ENCODE measurements at places on chromosomes 6 and 20.

DNA sequence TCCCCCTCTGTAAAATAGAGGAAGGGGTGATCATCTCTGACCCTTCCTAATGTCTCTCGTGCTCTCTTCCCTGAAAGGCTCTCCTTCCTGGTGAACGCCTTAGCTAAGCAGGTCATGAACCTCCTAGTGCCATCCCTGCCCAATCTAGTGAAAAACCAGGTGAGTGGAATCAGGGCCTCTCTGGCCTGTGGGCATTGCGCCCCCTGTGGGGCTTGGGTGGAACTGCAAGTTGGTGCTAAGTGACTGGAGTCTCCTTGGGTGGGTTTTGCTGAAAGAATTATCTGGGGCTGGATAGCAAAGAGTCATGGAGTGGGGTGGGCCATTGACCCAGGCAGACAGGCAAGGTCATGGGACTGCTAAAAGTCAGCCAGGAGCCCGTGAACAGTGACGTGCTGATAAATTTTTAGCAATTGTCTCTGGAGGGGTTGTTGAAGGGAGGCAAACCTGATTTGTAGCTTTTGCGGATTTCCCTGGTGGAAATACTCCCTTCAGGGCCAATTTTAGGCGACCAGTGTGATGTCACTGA, 8.9 kb downstream of the BPIFB1 start:
- DNase-seq = no peak

DNA sequence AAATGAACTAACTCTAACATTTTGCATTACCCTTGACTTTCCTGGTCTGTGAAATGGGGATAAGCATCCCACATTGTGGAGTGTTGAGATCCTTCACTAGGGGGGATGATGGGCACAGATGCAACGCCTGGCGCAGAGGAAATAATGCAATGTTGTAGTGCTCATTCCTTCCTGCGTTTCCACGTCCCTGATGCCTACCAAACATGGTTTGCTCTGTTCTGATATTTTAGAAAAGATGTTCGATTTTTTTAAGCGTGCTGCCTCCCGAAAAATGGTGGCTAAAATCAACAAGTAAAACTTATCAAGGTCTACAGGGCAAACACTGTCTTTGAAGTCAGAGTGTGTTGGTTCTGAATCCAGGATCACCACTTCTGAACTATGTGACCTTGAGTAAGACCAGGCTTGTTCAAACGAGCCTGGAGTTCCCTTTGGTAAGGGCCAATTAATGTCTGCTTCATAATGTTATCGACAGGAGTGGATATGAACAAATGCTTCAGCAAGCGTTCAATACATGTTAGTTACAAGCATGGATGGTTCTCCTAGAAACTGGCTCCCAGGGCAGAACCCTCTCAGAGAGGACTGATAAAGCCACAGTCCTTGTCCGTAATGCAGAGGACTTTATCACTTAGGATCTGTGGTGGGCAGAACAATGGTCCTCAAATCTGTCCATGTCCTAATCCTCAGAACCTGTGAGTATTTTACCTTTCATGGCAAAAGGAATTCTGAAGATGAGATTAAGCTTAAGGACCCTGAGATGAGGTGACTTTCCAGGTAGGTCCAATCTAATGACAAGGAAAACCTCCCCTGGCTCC, 44.7 kb downstream of the SLC22A23 start:
- no peak for DNase-seq

DNA sequence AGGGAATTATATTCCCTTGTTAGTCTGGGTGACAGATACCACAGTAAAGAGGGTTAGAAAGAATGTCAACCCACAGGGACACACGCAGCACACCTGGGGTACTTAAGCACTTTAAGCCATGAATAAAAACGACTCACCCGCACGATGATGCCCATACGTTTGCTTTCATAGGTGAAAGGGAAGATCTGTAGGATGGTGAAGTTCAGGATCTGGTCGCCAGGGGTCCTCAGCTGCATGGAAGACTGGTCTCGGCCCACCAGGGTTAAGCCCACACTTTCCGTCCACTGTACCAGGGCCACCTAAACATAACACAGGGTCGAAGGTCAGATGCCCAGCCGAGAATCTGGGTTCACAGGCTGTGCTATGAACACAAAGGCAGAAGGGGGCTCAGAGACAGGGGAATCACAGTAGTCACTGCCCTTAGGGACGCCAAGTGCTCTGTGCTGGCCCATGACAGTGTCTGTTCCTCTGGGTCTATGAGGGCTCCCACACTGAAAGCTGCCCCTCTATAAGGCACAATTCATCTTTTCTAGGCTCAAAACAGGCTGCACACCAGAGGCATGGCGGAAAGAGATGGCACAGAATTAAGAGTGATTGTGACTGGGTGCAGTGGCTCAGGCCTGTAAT, 96.8 kb upstream of the NFATC2 start:
- no peak for DNase-seq

GRCh38 chr6:2708456-2708855, 42.3 kb downstream of the MYLK4 start:
- DNase-seq = no peak

DNA sequence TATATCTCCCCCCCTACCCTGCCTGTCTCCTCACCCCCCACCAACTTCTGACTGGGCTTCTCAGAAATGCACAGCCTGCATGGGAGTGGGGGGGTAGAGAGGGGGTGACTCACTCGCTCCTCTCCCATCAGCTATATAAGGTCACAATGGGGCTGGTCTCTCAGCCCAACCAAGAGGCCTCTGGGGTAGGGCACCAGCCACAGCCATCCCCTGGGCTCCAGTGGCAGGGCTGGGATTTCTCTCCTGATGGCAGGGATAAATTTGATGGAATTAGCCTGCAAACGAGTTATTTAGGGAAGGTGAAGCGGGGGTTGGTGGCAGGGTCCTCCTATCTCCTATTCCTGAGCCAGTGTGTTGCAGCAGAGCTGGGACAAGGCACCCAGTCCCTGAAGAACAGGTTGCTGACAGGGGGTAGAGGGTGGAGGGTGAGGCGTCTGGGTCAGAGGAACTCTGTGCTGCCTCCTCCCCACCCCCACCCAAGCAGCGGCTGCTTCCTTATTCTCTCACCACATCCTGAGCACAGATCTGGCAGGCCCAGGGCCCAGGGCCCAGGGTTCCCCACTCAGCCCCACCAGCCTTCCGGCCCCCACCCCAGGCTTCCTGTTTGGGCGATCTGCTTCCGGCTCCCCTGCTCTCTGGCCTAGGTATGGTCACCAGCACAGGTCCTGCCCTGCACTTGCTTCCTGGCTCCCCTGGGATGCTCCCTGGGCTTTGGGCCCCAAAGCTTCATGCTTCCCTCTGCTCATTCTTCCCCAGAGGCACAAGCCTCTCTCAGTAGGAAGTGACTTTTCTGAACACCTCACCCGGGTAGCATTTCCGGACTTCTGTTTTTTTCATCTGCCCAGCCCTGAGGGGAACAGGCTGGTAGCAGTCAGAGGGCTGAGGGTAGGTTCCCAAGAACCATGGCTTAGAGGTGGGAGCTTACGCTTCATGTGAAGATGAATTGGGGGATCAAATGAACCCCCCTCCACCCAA, 4.0 kb downstream of the PPP1R18 start:
- DNase-seq = peak; percentile 91

GRCh38 chr6:7417684-7418083, 28.1 kb downstream of the RIOK1 start:
- DNase-seq = no peak

GRCh38 chr6:38481851-38482250, 157.9 kb downstream of the BTBD9 start:
- no peak for DNase-seq

DNA sequence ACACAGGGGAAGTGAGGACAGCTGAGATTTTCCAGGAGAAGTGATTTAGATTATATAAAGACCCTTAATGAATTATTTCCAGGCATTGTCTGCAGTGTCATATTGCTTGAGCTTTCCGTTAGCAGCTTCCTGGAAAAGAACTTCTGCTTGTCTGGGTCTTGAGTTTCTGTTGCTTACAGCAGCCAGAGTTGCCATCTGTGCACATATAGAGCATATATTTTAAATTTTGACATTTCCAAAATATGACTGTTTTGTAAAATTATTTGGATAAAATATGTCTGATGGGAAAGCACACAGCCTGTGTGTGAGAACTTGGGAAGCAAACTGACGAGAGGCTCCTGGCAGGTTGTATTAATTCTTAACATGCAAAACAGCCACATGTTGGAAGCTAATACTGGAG, 21.0 kb upstream of the NKX2-2 start:
- DNase-seq = no peak

- DNase-seq = no peak
These were observed 113.3 kb downstream of the ZFP64 start for GRCh38 chr20:52078289-52078688.

DNA sequence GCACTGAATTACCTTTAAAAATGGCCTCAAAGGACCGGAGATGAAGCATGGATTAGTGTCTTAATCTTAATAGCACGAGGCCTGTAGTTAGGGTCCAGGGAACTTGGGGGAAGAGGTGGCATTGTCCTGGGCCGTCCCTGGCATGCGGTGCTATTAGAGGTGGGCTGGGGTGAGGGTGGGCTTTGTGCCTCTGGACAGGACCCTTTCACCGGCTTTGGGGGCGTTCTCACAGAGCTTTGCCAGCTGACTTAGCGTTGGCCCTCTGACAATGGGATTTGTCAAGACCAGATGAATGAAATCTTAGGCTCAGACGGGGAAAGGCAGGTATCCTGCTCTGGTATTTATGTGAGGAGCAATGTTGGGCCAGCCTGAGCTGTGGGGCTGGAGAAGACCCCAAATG, 59.6 kb downstream of the ERMARD start:
- DNase-seq = no peak

Data from suprapubic skin (tissue), 4 donors.